HT1080 (cell line): ENCODE measurements at places on chromosomes 6 and 20. TPM values are rescaled to one million over a fixed set of nuclear protein-coding genes. Genes with fewer than 3 reads are reported as not detected.

The OR2J3 gene
- total RNA-seq, result not detected in 2 replicates

The TFAP2C gene
- 8.3 and 11.7 TPM in 2 replicates for total RNA-seq

The TRIM31 gene
- 0.03 TPM in 1 of 2 replicates, not detected in the other for total RNA-seq

The ADGRF5 gene
- 2.9 and 6.0 TPM in 2 replicates for total RNA-seq

The EPB41L1 gene
- total RNA-seq, result 19.8 and 31.3 TPM in 2 replicates

The HCRTR2 gene
- total RNA-seq, result not detected in 2 replicates

The C6orf15 gene
- not detected in 2 replicates for total RNA-seq

The OR2B6 gene
- not detected in 2 replicates for total RNA-seq

The TGM2 gene
- 129 and 146 TPM in 2 replicates for total RNA-seq

The GTSF1L gene
- total RNA-seq, result not detected in 2 replicates

The IRF4 gene
- total RNA-seq, result 0.10 TPM in 1 of 2 replicates, not detected in the other

The RHAG gene
- total RNA-seq, result 0.05 TPM in 1 of 2 replicates, not detected in the other

The MAVS gene
- total RNA-seq, result 16.2 and 20.1 TPM in 2 replicates

The CST2 gene
- not detected in 2 replicates for total RNA-seq

The SLC35D3 gene
- 0.07 TPM in 1 of 2 replicates, not detected in the other for total RNA-seq

The PHACTR1 gene
- total RNA-seq, result 3.4 and 7.8 TPM in 2 replicates

The SPATS1 gene
- total RNA-seq, result not detected in 2 replicates

The TSBP1 gene
- not detected in 2 replicates for total RNA-seq

The DDX43 gene
- total RNA-seq, result not detected in 2 replicates

The TRAPPC3L gene
- 0.06 TPM in 1 of 2 replicates, not detected in the other for total RNA-seq

The FRK gene
- total RNA-seq, result under 0.01 and 0.02 TPM in 2 replicates

The MYLK4 gene
- 0.02 TPM in 1 of 2 replicates, not detected in the other for total RNA-seq

The CALHM5 gene
- total RNA-seq, result 1.0 and 1.3 TPM in 2 replicates

The MOXD1 gene
- total RNA-seq, result 4.0 and 6.1 TPM in 2 replicates

The SERPINB6 gene
- total RNA-seq, result 45.9 and 52.6 TPM in 2 replicates

The FITM2 gene
- 5.8 and 7.5 TPM in 2 replicates for total RNA-seq

The DDO gene
- total RNA-seq, result 0.67 and 2.1 TPM in 2 replicates

The SNX21 gene
- total RNA-seq, result 38.5 and 39.6 TPM in 2 replicates

The ULBP1 gene
- total RNA-seq, result not detected in 2 replicates
